ENCODE measurements at places on chromosomes 13 and 19. TPM values are rescaled to one million over a fixed set of nuclear protein-coding genes. Genes with fewer than 3 reads are reported as not detected.

Gene SPIB
- total RNA-seq, result not detected

Gene ZGLP1
- 0.34 TPM for total RNA-seq

Gene KRTDAP
- total RNA-seq, result 13.7 TPM

Gene BEST2
- not detected for total RNA-seq

Gene INAFM1
- 2.1 TPM for total RNA-seq

Gene ZNF560
- 1.6 TPM for total RNA-seq

Gene GPR18
- total RNA-seq, result not detected

Gene MBNL2
- 28.0 TPM for total RNA-seq

Gene CPB2
- not detected for total RNA-seq

Gene RNF113B
- total RNA-seq, result not detected

Gene TMEM272
- total RNA-seq, result not detected

Gene YJEFN3
- 0.43 TPM for total RNA-seq

Gene ZNF665
- 6.5 TPM for total RNA-seq

Gene CLEC17A
- not detected for total RNA-seq

Gene ZNF497
- 2.7 TPM for total RNA-seq

Gene COMP
- total RNA-seq, result 0.07 TPM

Gene DACH1
- total RNA-seq, result not detected

Gene RUBCNL
- 0.07 TPM for total RNA-seq
